ENCODE measurements at places on chromosomes 11 and 22.
A peak's percentile ranks its signal among the peaks of the same experiment; 100 is the strongest.

DNA sequence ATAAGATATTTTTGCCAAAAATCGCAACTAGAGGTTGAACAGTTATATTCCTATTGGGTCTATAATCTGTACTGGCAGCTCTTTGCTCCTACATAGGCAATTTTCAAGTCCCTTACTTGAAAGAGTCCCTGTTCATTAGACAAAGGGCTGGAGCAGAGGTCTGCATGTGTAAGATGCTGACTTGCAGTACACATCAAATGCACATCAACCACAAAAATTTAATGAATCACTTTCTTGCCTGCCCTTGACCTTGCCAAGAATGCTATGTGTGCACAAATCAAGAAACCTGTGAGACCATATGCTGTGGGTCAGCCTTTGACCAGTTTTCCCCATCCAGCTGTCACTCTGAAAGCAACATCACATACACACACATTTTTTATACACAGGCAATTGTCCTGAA, 661.5 kb downstream of the LRRC4C start:
- DNase-seq, result no peak

DNA sequence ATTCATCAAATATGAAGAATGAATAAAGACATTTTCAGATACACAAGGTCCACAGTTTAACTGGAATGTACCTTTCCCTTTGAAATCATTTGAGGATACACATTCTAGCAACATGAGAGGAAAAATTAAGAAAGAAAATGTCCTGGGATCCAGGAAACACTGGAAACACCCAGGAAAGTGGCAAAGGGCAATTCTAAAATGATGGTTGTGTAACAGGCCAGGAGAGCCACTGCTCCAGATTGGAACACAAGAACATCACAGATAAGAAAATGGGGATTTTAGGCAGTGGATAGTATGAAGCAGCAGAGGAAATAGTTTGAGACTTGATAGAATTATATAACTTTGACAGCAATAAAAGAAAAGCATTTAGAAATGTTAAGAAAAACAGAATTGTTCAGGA, 56.1 kb upstream of the GRIK4 start:
- no peak for DNase-seq

- DNase-seq, result no peak
These were observed 130.1 kb upstream of the DDI1 start for GRCh38 chr11:103906291-103906867.

GRCh38 chr11:68932358-68932757, 28.7 kb downstream of the IGHMBP2 start:
- no peak for DNase-seq

DNA sequence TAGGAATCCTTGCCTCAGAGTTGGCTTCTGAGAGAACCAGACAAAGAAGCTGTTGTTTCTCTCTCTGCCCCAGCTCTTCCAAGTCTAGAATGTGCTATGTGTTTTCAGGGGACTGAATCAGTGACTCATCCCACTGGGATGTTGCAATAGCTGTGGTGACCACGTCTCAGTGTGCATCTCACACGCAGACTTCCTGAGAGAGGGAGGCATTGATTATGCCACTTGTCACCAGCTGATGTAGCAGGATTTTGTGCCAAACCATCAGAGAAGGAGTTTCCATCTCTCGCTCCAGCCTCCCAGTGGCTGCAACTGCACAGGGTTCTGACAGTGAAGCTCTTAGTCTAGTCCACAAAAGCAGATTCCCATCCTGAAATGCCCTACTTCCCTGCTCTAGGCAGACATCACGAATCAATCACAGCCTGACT, 455.8 kb downstream of the MIAT start:
- DNase-seq, result no peak

- peak; percentile 21 for DNase-seq
These were observed 80.4 kb upstream of the KCNQ1OT1 start for GRCh38 chr11:2779981-2780849.

GRCh38 chr11:110710628-110711381, 1.4 kb downstream of the ARHGAP20 start:
- DNase-seq, result peak; percentile 29

GRCh38 chr11:119691020-119691666, 37.9 kb downstream of the NECTIN1 start:
- DNase-seq, result no peak

Measured in activated T-cell treated with anti-CD3 and anti-CD28 coated beads, Interleukin-2, amount 50 U/mL, for 24 hours (primary cell).